GM10248 (cell line): ENCODE measurements at places on chromosomes 2 and 18.

GRCh38 chr2:112805542-112805941 is 21.2 kb upstream of the IL1A start:
- peak; percentile 66 for DNase-seq

DNA sequence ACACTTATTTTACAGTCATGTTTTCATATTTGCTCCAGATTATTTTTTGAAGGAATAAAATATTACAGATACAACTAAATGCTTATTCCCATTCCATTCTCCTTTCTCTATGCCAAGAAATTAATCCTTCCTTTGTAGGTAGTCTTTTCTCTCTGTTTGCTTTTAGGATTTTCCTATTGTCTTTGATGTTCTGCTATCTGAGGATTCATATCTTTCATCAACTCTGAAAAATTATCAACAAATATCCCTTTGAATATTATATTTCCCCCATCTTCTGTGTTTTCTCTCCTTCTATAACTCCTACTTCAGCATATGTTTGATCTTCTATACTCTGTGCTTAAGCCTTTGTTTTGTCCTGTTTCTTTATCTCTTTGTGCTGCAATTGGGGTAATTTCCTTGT is 260.4 kb upstream of the RBMS1 start:
- no peak for DNase-seq

DNA sequence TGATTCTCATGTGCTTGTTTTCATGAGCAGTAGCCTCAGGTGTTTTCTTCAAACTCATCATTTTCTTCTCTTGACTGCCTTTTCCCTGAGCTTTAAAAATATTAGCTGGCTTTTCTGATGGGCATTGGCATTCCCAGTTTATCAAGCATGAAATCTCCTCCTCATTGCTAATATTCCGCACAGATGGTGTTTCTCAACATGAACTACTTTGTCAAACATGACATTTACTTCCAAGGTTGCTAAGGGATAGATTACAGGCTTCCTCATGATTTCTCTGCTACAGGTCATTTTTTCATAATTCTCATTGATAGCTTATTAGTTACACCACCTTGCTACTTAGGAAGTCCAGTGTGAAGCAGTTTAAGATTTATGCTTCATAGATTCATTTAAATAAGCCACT is 1116.9 kb upstream of the CNTNAP5 start:
- DNase-seq: no peak

GRCh38 chr18:1075322-1075721 is 170.7 kb downstream of the ADCYAP1 start:
- DNase-seq: no peak
